Pancreas (tissue), 10 donors: ENCODE measurements at places on chromosomes 12 and 14. TPM values are rescaled to one million over a fixed set of nuclear protein-coding genes. Genes with fewer than 3 reads are reported as not detected.

GRCh38 chr12:114555451-114555850 is 128.5 kb downstream of the TBX3 start:
- DNase-seq = no peak

The ARF3 gene
- total RNA-seq = 65.4 TPM

The SPTB gene
- total RNA-seq = 1.2 TPM

The KLRC4 gene
- total RNA-seq = not detected

GRCh38 chr14:39398382-39398781 is 33.9 kb downstream of the FBXO33 start:
- no peak for DNase-seq

DNA sequence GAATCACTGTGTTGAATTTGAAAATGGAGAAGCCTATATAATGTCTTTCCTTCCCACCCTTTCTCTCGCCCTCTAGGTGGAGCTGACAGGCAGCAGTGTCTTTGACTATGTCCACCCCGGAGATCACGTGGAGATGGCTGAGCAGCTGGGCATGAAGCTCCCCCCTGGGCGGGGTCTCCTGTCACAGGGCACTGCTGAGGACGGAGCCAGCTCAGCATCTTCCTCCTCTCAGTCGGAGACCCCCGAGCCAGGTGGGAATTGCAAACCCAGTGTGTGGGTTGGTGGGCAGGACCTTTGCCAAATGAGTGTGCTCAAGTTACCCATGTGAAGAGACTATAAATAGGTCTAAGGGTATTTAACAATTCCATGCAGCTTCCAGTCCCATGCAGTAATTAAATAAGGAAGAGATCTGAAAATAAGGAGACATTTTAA is 274.7 kb downstream of the EGLN3 start:
- DNase-seq = peak; percentile 32

The CLEC9A gene
- 0.22 TPM for total RNA-seq

DNA sequence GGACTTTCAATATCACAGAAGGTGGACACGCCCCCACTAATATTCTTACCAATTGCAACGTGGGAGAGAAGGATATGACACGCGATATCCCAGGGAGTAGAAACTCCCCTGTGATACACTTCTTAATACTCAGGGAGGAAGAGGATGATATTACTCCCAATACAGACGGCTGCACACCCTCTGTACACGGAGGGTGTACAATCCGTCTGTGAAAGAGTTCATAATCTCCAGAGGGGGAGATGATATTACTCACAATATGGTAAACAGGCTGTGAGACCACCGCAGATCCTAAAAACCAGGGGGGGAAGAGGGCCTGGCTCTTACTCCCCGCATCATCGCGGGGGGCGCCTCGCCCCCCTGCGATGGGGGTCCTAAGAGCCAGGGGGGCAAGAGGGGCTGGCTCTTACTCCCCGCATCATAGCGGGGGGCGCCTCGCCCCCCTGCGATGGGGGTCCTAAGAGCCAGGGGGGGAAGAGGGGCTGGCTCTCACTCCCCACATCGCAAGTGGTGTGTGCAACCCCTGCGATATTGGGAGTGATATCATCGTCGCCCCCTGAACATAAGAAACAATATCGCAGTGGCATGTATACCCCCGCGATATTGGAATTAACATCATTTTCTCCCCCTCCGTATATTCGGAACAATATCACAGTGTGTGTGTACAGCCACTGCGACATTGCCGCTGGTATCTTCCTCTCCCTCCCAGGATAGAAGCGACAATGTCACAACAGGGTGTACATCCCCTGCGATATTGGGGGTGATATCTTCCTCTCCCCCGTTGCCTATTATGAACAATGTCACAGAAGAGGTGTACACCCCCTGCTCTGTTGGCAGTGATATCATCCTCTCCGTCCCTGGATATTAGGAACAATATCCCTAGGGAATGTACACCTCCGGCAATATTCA is 8.9 kb upstream of the CLEC6A start:
- no peak for DNase-seq

The MFAP5 gene
- total RNA-seq = 14.2 TPM

GRCh38 chr12:83472772-83473171 is 786.1 kb downstream of the TMTC2 start:
- no peak for DNase-seq

- DNase-seq = no peak
These were observed 455.3 kb upstream of the PDE3A start for GRCh38 chr12:19912991-19913390.

DNA sequence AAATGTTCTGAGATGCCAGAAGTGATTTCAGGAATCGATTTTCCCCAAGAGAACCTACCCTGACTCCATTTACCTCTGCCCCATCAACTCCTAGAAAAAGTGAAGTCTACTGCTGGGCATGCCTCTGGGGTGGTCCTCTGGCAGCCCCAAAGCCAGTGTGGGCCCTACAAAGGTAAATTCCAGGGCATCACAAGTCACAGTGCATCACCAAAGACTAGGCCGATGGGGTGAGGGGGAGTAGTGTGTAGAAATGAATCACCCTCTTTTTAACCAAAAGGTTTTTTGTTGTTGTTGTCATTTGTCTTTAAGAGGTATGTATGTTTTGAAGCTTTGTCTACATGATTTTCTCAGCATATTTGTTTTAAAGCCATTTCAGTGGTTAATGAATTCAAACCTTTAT is 46.4 kb upstream of the RTRAF start:
- no peak for DNase-seq

DNA sequence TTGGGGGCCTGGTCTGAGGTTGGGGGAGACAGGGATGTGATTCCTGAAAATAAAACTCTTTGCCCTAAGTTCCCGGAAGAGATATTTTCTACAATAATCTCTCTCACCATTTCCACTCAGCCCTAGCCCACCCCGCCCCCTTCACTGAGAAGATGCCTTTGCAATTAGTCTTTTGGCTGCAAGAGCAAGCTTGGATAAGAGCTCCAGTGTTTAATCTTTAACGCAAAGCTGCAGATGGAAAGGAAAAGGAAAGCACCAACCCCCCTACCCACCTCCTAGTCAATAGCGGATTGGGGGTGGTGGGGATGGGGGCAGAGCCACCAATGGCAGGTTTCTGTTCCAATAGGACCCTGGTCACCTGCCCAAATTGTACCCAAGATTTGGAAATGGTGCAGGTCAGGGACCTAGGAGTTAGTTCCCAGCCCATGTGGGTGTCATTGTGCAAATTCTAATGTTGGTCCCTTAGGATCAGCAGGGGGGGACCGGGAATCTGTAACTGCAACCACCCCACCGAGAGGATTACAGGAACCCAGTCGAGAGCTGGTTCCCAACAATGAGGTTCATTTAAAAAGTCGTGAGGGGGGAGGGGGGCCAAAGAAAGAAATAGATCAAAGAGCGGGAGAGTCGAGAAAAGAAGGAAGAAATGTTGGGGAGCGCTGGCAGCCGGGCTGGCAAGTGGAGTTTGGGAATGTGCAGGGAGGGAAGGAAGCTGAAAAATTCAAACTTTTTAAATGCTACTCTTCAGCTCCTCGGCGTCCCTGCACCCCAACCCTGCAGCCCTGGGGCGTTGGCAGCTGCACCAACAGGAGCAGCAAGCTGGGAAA is 1.6 kb downstream of the ZFP36L1 start:
- DNase-seq = no peak

DNA sequence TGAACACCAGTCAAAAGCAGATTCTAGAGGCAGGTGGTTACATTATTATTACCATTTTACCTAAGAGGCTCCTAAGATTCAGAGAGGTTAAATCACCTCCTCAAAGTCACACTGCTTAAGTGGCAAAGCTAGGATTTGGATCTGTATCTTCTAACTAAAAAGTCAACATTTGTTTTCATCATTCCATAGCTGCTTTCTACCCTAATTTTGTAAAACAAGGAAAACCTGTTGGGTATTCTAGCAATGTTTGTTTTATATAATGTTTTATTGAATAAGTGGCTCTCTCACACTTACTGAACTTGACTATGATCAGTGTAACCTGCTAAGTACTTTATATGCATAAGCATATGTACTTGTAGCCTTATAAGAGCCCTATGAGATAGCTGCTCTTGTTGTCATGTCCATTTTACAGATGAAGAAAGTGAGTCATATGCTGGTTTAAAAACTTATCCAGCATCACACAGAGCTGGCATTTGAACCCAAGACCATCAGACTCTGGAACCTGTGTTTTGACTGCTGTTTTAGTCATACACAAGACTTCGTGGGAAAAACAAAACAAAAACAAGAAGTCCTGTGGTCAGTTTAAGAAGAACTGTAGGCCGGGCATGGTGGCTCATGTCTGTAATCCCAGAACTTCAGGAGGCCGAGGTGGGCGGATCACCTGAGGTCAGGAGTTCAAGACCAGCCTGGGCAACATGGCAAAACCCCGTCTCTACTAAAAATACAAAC is 31.7 kb upstream of the EVL start:
- no peak for DNase-seq

GRCh38 chr14:60487211-60487610 is 1.3 kb upstream of the C14orf39 start:
- DNase-seq = no peak

The SLCO1C1 gene
- 0.35 TPM for total RNA-seq

The ATG14 gene
- 5.6 TPM for total RNA-seq

- DNase-seq = no peak
These were observed 88.3 kb upstream of the MDM1 start for GRCh38 chr12:68420225-68421010.

- no peak for DNase-seq
These were observed 1061.8 kb downstream of the BCL11B start for GRCh38 chr14:98210045-98210672.

DNA sequence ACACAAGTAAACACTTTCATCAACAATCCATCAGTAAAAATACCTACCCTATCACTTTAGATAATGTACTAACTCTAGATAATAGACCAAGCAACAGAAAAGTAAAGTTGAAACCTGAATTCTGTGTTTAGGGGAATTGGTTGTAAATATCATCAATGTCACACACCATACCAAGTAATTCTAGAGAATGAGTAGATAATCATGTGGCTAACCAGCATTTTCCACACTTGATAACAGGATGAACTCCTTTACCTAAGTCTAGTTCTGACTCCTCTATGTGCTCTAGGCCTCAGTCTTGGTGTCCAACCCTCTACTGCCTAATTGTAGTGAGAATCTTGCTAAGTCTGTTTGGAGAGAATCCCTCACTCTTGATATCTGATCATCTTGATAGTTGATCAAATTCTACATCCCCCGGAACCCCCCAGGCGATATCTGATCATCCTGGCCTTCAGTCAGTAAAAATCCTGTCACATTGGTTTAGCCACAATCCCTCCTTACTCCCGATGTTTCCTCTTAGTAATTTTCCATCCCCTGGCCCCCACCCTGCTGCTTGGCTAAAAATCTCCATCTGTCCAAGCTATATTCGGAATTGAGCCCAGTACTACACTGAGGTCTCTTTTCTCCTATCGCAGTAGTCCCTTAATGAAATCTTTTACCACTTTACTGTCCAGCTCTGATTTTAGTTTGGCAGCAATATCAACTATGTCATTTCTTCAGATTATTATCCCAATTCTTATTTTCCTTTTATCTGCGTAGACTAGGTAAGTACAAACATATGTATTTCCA is 3.4 kb upstream of the SLCO1A2 start:
- no peak for DNase-seq

DNA sequence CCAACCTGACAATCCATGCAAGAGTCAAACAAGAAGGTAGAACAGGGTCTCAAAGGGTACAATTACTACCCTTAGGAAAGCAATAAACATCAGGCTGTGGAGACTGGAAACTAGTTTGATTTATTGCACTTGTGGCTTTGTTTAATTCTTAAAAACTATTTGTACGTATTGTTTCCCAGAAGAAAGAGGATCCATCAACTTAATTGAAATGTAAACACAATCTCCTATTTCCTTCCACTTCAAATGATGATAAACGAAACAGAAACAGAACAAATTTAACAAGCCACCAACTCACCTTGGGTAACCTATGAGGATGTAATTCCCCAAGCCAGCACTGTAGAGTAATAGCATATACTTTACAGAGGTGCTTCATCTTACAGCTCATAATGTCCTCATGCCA is 8.0 kb downstream of the STXBP6 start:
- no peak for DNase-seq

DNA sequence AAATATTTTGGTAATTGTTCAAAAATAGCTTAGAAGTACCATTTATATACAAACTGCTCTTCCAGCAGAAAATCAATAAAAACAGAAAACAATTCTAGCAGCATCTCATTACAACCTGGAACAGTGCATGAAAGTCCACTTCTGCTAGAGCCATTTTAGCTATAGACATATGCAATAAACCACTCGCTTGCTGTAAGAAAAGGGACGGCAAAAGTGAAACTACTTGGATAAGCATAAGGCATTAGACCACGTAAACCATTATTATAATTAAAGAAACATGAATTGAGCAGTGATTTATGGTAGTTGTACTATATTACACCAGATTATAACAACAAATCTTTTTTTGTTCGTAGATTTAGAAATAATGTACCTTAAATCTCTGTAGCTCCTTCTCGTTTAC is 48.7 kb downstream of the LRIG3 start:
- no peak for DNase-seq

DNA sequence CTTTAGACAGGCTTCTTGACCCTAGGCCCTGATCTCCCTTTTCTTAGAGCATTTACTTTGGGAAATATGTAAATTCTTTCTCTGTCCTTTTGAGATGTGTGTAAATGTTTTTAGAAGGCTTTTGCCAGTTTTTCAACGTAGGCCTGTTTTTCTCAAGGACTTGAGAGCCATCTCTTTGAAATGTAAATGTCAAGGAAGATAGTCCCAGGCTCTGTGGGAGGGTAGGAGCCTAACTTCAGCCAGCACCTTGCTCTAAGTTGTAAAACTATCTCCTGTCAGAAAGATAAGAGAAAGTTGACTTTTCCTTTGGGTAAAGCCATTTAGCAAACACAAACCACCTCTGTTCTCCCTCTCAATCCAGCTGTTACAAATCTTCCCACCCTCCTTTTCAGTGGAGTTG is 219.8 kb downstream of the RPS29 start:
- no peak for DNase-seq

- no peak for DNase-seq
These were observed 54.4 kb upstream of the RFLNA start for GRCh38 chr12:124240493-124240892.

GRCh38 chr14:54606631-54607133 is 39.8 kb downstream of the SAMD4A start:
- DNase-seq = no peak

The ANKS1B gene
- total RNA-seq = 1.5 TPM

The PRMT5 gene
- total RNA-seq = 29.7 TPM

DNA sequence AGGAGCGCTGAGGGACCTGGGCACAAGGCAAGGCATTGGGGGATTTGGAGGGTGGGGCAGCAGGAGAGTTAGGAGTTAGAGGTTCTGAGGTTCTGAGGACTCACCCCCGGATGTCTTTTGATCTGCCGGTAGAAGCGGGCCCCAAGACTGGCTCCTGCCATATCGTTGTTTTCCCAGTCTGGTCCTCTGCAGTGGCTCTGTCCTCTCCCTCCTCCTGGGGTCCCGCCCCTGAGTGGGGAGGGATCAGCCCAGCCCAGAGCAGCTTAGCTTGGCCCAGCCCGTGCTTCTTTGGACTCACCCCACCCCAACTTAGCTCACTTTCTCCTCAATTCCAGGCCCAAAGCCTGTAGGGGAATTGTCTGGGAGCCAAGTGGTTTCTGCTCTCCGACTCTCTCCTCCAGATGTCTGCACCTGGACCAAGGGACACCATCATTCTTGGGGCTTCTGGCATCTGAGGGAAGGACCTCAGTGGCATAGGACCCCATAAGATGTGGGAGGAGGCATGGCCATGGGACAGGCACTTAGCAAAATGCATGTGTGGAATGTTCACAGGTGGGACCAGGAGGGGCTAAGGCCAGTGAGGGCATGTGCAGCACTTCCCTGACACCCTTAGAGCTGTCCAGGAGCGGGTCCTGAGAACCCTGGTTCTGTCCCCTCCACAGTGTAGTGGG is 7.5 kb downstream of the SHMT2 start:
- peak; percentile 55 for DNase-seq
